Osteoblast (primary cell): ENCODE measurements at places on chromosomes 7 and 10. TPM values are rescaled to one million over a fixed set of nuclear protein-coding genes. Genes with fewer than 3 reads are reported as not detected.
A peak's percentile ranks its signal among the peaks of the same experiment; 100 is the strongest.

GRCh38 chr7:30633223-30633622 lies 38.5 kb downstream of the GARS1 start:
- no peak for DNase-seq

- DNase-seq = no peak
These were observed 622.5 kb downstream of the TYW1 start for GRCh38 chr7:67619175-67619574.

DNA sequence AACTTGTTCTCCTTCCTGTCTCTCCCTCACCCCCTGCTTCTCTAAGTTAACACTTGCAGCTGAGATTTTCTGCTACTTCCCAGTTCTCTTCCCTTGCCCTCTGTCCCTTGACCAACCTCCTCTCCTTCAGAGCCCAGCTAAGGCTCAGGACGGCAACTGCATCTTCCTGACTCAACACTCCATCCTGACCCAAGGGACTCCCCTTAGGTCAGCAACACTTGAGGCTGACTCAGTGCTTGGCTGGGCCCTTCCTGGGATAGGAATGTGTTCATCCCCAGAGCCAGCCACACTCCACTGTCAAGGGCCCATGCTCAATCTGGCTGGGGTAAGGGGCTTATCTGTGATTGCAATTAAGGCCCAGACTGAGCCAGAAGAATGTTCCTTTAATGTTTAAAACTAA lies 3.4 kb downstream of the CALHM2 start:
- peak; percentile 99 for DNase-seq

- no peak for DNase-seq
These were observed 22.1 kb upstream of the CARD11 start for GRCh38 chr7:3065724-3066143.

DNA sequence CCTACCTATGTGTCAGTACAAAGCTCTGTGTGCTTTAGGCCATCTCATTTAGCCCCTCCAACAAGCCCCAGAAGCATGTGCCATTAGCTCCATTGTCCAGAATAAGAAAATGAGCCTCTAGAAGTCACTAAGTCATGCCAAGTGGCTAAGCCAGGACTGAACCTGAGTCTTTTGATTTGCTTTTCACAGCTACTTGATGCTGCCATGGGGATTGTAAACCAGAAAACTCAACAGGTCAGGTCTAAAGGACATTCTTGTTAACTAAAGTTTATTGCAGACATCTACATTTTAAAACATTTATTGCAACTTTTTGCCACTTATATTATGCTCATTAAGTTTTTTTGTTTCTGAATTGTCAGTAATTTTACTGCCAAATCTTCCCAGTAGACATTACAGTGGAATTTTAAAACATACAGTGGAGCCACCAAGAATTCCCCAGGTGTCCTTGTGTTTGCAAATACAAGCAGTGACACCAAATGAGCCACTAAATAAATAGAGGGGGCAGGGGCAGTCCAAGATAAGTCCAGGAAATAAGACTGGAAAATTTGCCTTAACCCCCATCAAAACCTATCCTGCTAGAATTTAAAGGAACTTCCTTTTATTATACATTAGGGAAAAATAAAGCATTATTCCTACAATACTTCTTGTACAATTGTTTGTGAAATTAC lies 115.9 kb downstream of the RAPGEF5 start:
- DNase-seq = no peak

- no peak for DNase-seq
These were observed 15.5 kb upstream of the ICA1 start for GRCh38 chr7:8277394-8277982.

DNA sequence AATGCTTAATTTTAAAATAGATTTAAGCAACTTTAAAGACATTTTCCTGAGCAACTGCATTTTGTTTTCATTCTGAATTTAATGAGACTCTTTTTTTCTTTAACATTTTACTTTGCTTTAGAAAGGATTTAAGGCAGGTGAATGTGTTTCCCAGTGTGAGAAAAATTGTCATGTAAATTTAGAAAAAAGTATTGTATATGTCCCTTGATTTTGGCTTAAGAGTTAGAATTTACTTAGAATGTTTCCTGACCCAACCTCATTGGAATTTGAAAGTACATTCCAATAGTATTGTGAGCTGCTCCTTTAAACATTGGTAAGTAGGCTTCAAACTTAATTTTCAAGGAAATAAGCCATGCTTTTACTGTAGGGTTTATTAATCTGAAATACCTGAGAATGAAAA lies 110.2 kb downstream of the PTEN start:
- DNase-seq = no peak

- DNase-seq = no peak
These were observed 20.3 kb upstream of the HYAL4 start for GRCh38 chr7:123824754-123825067.

- DNase-seq = no peak
These were observed 35.3 kb downstream of the PLPP4 start for GRCh38 chr10:120492346-120492745.

DNA sequence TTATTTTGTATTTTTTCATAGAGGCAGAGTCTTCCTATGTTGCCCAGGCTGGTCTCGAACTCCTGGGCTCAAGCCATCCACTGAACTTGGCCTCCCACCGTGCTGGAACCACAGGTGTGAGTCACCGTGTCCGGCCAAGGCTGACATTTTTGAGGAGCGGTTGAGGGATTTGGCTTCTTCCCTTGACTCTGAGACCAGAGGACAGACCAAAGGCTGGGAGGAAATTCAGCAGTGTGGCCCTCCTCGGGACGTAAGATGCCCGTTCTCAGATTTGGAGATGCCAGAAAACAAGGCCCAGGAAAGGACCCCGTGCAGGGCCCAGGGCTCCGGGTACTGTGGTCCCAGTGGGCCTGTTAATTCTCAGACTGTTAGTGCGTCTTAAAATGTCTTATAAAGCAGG lies 146.2 kb downstream of the WDR37 start:
- DNase-seq = peak; percentile 62

DNA sequence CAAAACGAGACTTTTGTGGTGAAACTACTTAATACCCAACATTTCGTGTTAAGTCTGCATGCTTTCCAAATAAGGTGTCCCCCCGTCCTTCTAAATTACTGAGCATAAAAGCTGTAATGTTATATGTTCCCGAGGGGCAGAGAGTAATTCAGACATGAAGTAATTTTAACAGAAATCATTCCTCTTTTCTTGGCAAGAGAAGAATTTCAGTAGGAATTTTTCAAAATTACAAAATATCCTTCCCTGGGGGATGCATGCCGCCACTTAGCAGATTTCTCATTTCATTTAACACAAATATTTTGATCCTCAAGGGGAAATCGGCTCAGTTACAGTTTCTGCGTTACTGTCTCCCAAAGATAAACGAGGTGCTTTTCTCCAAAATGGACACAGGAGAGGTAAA lies 213.2 kb upstream of the RHOBTB1 start:
- DNase-seq = peak; percentile 15

- no peak for DNase-seq
These were observed 62.2 kb upstream of the ECHDC3 start for GRCh38 chr10:11679946-11680345.

DNA sequence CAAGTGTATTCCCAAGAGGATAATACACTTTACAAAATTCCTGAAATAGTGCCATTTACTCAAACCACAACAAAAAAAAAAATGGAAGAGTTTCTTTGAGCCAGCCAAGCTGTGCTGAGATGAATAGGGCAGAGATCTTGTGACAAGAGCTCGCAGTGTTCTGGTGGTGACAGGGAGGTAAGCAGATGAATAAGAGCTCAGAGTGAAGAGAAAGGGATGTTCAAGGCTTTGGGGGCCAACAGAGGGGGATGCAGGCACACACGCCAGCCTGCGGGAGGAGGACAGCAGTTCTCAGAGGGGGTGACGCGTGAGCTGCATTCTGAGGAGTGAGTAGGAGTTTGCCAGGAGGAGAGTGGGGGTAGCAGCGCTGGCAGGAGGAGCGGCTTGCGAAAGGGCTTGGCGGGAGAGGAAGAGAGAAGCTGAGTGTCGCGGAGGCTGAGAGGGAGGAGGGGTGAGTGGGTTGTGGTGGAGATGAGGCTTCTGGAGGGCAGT lies 194.4 kb upstream of the IMMP2L start:
- peak; percentile 4 for DNase-seq

GRCh38 chr10:101845893-101846292 lies 2.3 kb upstream of the KCNIP2 start:
- peak; percentile 32 for DNase-seq

- DNase-seq = no peak
These were observed 1.6 kb downstream of the IDI2 start for GRCh38 chr10:1024103-1024502.

DNA sequence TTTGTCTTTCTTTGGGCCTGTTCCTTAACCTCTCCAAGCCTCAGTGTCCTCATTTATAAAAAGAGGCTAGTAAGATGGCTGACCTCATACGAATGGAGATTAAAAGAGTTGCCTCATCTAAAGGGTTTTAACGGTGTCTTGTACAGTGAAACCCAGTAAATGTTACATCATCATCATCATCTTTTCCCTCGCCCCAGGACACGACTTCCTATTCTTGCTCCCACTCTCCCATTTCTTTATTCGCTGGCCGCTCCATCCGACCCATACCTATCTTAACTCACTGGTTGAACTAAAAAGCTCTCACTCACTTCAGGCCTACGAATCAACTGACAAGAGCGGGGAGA lies 554 bp downstream of the FRA10AC1 start:
- peak; percentile 70 for DNase-seq

Gene OPN4
- not detected in 2 replicates for total RNA-seq

Gene SPDYE5
- total RNA-seq = under 0.01 TPM in 1 of 2 replicates, not detected in the other

Gene TMEM273
- 0.59 TPM in 1 of 2 replicates, not detected in the other for total RNA-seq

Gene ADAMTS14
- 2.4 and 2.9 TPM in 2 replicates for total RNA-seq

Gene ALOX5
- not detected in 2 replicates for total RNA-seq

Gene TBXAS1
- total RNA-seq = 0.59 and 0.72 TPM in 2 replicates

Gene BUD23
- 33.9 and 36.9 TPM in 2 replicates for total RNA-seq

Gene DCLRE1A
- total RNA-seq = 5.0 and 5.1 TPM in 2 replicates

Gene CLDN3
- not detected in 2 replicates for total RNA-seq

Gene SH3PXD2A
- 27.7 and 29.0 TPM in 2 replicates for total RNA-seq

Gene VWA2
- total RNA-seq = under 0.01 TPM in 1 of 2 replicates, not detected in the other

Gene UCN3
- not detected in 2 replicates for total RNA-seq
